ENCODE measurements at places on chromosomes 12 and 14. TPM values are rescaled to one million over a fixed set of nuclear protein-coding genes. Genes with fewer than 3 reads are reported as not detected.

GRCh38 chr12:130680451-130680990, 35.6 kb downstream of the RIMBP2 start:
- H3K27ac ChIP-seq, result no peak overlapping the region
- H3K4me1 ChIP-seq, result no peaks in the 10 kb centered on the region
- no peak for DNase-seq

DNA sequence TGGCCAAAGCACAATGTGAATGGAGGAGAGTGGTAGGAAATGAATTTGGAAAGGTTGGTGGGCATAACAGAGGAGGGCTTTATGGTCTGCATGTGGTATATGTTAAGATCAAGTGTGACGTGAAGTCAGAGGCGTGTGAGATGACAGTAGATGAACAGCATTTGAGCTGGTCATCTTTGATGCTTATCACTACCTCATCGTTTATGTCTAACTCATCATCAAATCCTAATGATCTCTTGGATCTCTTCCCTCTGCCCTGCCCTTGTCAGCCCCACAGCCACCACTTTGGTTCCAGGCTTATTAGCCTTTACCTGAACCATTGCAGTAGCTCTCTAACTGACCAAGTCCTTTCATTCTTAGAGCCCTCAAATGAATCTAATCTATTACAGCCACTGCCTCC, 132.5 kb downstream of the LLPH start:
- no peak overlapping the region for H3K4me3 ChIP-seq
- H3K4me1 ChIP-seq, result no peaks in the 10 kb centered on the region
- H3K27ac ChIP-seq, result no peak overlapping the region
- no peaks in the 10 kb centered on the region for H3K36me3 ChIP-seq
- no peaks in the 10 kb centered on the region for H3K27me3 ChIP-seq
- no peak for DNase-seq

- no peaks in the 10 kb centered on the region for H3K27me3 ChIP-seq
- H3K27ac ChIP-seq, result no peak overlapping the region
- peaks cover 30% of the 10 kb centered on the region for H3K36me3 ChIP-seq
- DNase-seq, result peak; percentile 69
- peaks cover 19% of the 10 kb centered on the region for H3K4me1 ChIP-seq
Measured at GRCh38 chr14:23056145-23056955, 970 bp downstream of the CDH24 start.

- no peak overlapping the region for H3K27ac ChIP-seq
- no peaks in the 10 kb centered on the region for H3K27me3 ChIP-seq
- no peak overlapping the region for H3K4me3 ChIP-seq
Measured at GRCh38 chr12:75561921-75562320, 50.5 kb upstream of the KRR1 start.

DNA sequence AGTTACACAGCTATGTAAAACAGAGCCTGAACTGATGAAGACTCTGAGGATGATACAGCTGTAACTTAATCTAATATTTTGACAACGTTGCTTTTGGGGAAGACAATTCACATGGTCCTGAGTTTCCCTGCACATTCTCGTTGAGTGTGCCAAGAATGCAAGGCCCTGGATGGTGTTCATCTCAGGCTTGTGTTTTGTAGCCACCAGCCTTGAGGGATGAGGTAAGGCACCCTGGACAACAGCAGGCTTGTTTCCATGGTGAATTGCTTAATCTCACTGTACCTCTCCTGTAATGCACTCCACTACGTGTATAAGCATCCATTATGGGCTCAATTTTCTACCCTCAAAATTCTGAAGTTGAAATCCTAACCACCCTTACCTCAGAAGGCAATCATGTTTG, 2.1 kb downstream of the CATSPERB start:
- no peak overlapping the region for H3K27ac ChIP-seq
- H3K27me3 ChIP-seq, result no peaks in the 10 kb centered on the region
- no peaks in the 10 kb centered on the region for H3K36me3 ChIP-seq
- DNase-seq, result no peak

DNA sequence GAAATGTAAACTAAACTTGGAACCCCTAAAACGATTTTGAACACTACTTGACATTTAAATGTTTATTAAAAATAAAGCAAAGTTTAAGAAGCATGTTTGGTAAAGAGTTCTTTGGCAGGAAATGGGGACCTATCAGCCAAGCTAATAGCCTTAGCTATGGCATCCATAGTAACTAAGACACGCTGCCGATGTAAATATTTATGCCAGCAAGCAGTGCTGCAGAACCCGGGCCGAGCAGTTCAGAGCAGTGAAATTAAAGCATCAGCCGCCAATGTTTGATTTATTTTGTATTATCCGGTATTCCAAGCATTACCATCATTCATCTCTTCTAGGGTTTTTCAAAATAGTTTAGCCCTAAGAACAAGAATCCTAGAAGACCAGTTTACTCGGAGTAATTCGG, 61.6 kb downstream of the PPP2R5C start:
- peak overlapping the region; percentile 4 for H3K4me3 ChIP-seq
- peak overlapping the region; percentile 71 for H3K27ac ChIP-seq
- H3K36me3 ChIP-seq, result no peaks in the 10 kb centered on the region
- no peaks in the 10 kb centered on the region for H3K27me3 ChIP-seq

DNA sequence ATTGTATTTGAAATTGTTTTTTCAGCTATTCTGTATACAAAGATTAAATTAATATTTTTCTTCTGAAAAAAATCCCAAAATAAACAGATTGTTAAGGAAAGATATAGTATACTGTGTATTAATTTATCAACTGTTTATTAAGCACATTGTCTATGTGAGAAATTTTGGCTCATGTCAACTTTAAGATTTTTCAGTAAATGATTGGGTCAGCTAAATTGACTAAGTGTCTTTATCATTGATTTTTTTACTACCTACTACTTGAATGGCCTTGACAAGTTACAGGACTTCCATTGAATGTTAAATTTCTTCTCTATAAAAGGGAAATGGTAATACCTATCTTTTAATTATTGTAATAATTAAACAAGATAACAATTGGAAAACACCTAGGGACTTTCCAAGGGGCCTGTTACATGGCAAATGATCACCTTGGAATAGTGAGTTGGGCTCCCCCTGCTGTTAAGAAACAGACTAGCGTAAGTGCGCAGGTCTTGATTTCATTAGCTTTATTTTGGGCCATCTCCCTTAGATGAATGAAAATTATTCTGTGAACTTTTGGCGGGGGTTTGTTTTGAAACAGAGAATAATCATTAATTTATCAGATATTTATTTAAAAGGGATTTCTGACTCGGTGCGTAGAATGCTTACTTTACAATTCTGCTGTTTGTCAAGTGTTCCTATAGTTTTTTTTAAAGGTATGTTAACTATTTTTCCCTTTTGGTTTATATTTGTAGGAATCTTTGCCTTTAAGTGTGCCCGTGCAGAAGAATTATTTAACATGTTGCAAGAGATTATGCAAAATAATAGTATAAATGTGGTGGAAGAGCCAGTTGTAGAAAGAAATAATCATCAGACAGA, 14.5 kb upstream of the CCT2 start:
- no peaks in the 10 kb centered on the region for H3K4me1 ChIP-seq
- H3K27me3 ChIP-seq, result no peaks in the 10 kb centered on the region
- H3K4me3 ChIP-seq, result no peak overlapping the region
- no peak overlapping the region for H3K27ac ChIP-seq
- H3K36me3 ChIP-seq, result peaks cover 27% of the 10 kb centered on the region
- DNase-seq, result no peak

GRCh38 chr14:33408291-33408690, 469.6 kb downstream of the NPAS3 start:
- no peaks in the 10 kb centered on the region for H3K36me3 ChIP-seq
- no peak overlapping the region for H3K27ac ChIP-seq
- H3K4me1 ChIP-seq, result no peaks in the 10 kb centered on the region
- H3K27me3 ChIP-seq, result no peaks in the 10 kb centered on the region
- no peak for DNase-seq

DNA sequence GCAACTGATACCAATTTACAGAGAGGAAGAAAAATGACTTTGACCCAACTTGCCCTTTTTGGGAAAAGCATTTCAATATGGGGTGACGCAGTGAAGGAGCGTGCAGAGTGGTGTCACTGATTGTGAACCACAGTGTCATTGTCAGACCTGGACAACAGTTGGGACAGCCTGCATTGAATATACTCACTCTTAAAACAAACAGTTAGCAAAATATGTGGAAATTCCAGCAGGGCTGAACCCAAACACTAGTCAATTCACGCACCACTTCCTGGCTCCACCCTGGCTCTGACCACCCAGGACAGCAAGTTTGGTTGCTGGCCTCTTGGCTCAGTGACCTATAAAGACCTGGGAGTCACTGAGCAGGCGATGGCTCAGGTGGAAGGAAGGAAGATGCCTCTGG, 61.3 kb downstream of the NOS1 start:
- H3K36me3 ChIP-seq, result no peaks in the 10 kb centered on the region
- no peaks in the 10 kb centered on the region for H3K27me3 ChIP-seq
- no peaks in the 10 kb centered on the region for H3K4me1 ChIP-seq
- DNase-seq, result no peak
- no peak overlapping the region for H3K4me3 ChIP-seq

GRCh38 chr12:124916374-124917134, 2.1 kb upstream of the UBC start:
- no peaks in the 10 kb centered on the region for H3K27me3 ChIP-seq
- DNase-seq, result peak; percentile 92
- H3K4me3 ChIP-seq, result peak overlapping the region; percentile 78
- H3K27ac ChIP-seq, result peak overlapping the region; percentile 100
- no peaks in the 10 kb centered on the region for H3K4me1 ChIP-seq

- H3K27ac ChIP-seq, result no peak overlapping the region
- no peaks in the 10 kb centered on the region for H3K4me1 ChIP-seq
- no peak for DNase-seq
- H3K36me3 ChIP-seq, result no peaks in the 10 kb centered on the region
Measured at GRCh38 chr14:33542338-33543287, 408.3 kb downstream of the EGLN3 start.

- DNase-seq, result no peak
- peaks cover 13% of the 10 kb centered on the region for H3K4me1 ChIP-seq
- no peaks in the 10 kb centered on the region for H3K27me3 ChIP-seq
Measured at GRCh38 chr12:262817-263216, at the start of gene SLC6A13. Gene SLC6A13 (minus strand): TSS chr12:262836. CDS start chr12:260052, 2,784 bp downstream.

DNA sequence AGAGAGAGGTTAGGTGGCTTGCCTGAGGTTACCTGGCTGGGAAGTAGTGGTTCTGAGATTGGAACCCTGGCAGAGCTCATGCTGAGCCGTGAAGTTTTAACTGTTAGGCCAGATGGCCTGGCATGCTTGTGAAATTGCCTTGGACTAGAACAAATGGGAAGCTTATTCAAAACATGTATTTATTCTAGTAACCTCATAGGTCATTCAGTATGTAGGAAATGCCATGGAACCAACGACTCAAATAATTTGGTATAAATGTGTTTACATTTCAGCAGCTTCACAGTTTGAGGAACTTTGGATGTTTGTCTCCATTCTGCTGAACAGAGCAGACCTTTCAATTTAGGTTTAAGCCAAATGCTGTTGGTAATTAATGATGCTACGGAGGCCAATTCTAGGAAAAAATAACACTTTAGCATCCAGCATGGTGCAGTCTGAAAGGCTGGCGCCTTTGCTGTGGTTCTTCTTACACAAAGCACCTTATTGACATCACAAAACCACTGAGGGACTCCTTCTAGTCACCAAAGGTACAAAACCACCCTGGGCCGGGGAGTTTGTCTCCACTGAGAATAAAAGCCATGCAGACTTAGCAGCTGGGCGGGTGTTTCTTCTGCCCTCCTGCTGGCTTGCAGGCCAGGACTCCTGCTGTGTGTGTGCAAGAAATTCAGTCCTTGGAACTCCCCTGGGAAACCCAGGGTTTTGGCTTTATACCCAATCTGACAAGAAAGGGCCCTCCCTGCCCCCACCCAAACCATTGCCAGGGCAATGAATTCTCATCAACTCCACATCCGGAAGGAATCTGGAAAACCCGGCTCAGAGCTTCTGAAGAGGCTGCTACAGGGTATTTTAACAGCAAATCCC, 64.2 kb downstream of the ELK3 start:
- peak overlapping the region; percentile 27 for H3K27ac ChIP-seq
- no peak overlapping the region for H3K4me3 ChIP-seq
- no peak for DNase-seq

DNA sequence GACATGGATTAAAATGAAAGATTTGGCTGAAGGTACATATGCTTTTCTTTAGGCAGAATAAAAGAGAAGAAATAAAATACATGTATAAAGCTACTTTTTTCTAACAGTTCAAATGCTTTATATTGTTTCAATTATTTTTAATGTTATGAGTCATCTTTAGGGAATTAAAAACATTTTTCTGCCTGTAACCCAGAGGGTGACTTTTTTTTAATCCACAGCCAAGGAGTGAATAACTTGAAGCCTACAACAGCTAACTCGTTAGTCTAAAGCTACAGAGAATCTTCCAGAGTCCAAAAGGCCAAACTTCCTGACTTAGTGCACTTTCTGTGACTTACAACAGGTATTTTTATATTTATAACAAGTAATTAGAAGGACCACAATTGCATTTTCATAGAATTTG, 151.6 kb downstream of the SEC23A start:
- no peak overlapping the region for H3K27ac ChIP-seq
- no peaks in the 10 kb centered on the region for H3K36me3 ChIP-seq
- DNase-seq, result no peak
- H3K4me1 ChIP-seq, result no peaks in the 10 kb centered on the region
- no peaks in the 10 kb centered on the region for H3K27me3 ChIP-seq

GRCh38 chr12:101793401-101793800, 37.4 kb downstream of the GNPTAB start:
- H3K4me1 ChIP-seq, result no peaks in the 10 kb centered on the region
- no peak for DNase-seq
- H3K4me3 ChIP-seq, result no peak overlapping the region
- peaks cover 8% of the 10 kb centered on the region for H3K36me3 ChIP-seq
- H3K27me3 ChIP-seq, result no peaks in the 10 kb centered on the region

DNA sequence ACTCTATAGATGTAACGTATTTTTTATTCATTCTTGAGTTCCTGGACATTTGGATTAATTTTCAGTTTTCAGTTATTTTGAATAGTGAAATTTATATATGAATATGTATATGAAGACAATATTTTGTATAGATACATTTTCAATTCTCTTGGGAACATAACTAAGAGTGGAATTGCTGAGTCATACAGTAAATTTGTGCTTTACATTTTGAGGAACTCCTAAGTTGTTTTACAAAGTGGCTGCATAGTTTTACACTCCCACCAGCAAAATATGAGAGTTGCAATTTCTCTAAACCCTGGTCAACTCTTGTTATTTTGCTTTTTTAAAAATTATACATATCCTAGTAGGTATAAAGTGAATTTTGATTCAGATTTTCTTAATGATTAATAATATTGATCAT, 1838.6 kb upstream of the SEL1L start:
- DNase-seq, result no peak
- H3K27me3 ChIP-seq, result no peaks in the 10 kb centered on the region
- no peaks in the 10 kb centered on the region for H3K36me3 ChIP-seq
- no peak overlapping the region for H3K27ac ChIP-seq

The C12orf54 gene
- total RNA-seq, result not detected

The CSRP2 gene
- 11.6 TPM for total RNA-seq

The CMTM5 gene
- total RNA-seq, result not detected

The SLC6A12 gene
- total RNA-seq, result not detected

The SERPINA3 gene
- total RNA-seq, result 57.2 TPM

The RHOJ gene
- 11.2 TPM for total RNA-seq

The CFAP54 gene
- total RNA-seq, result not detected

Data from right atrium auricular region (tissue), 2 donors.